ENCODE measurements at places on chromosomes 6 and 20.
A peak's percentile ranks its signal among the peaks of the same experiment; 100 is the strongest.

- H3K36me3 ChIP-seq: no peaks in the 10 kb centered on the region
- H3K4me1 ChIP-seq: no peaks in the 10 kb centered on the region
- H3K27me3 ChIP-seq: no peaks in the 10 kb centered on the region
- no peak for DNase-seq
- H3K4me3 ChIP-seq: no peak overlapping the region
- H3K27ac ChIP-seq: no peak overlapping the region
These were observed 53.2 kb downstream of the EIF2S2 start for GRCh38 chr20:34058831-34059230.

- no peaks in the 10 kb centered on the region for H3K4me1 ChIP-seq
- H3K4me3 ChIP-seq: no peak overlapping the region
- no peaks in the 10 kb centered on the region for H3K27me3 ChIP-seq
- H3K27ac ChIP-seq: no peak overlapping the region
These were observed 2.1 kb upstream of the LIME1 start for GRCh38 chr20:63734111-63734945.

- no peak overlapping the region for H3K4me3 ChIP-seq
- DNase-seq: no peak
- no peaks in the 10 kb centered on the region for H3K27me3 ChIP-seq
- no peaks in the 10 kb centered on the region for H3K36me3 ChIP-seq
These were observed 32.3 kb upstream of the LGSN start for GRCh38 chr6:63352069-63352543.

DNA sequence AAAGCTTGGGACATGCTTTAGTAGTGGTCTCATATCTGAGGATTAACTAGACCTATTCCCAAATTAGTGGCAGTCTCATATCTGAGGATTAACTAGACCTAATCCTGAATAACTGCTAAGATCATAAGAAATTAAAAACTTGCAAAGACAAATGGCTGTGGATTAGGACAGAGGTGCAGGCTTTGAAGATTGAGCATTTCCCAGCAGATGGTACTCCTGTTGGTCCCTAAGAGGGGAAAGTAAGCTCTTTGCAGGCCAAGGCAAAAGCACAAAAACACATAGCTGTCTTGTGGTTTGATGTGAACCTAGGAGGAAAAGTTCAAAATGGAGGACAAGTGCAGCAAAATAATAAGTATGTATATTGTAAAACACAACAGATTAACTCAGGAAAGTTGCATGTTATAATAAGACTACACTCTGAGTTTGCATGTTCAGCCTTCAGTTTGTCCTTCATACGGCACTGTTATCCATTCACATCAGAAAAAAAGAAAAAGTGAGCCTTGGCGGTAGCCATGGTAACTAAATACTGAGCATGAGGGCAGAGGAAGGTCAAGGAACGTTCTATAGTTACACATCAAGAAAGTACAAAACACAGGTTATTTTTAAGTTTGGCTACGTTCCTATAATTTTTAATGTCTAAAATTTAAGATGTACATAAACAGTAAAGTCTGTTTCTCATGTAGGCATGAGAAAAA lies 62.8 kb downstream of the FILIP1 start:
- no peaks in the 10 kb centered on the region for H3K36me3 ChIP-seq
- H3K27me3 ChIP-seq: no peaks in the 10 kb centered on the region
- no peak overlapping the region for H3K27ac ChIP-seq
- H3K4me1 ChIP-seq: no peaks in the 10 kb centered on the region
- no peak for DNase-seq
- H3K4me3 ChIP-seq: no peak overlapping the region

DNA sequence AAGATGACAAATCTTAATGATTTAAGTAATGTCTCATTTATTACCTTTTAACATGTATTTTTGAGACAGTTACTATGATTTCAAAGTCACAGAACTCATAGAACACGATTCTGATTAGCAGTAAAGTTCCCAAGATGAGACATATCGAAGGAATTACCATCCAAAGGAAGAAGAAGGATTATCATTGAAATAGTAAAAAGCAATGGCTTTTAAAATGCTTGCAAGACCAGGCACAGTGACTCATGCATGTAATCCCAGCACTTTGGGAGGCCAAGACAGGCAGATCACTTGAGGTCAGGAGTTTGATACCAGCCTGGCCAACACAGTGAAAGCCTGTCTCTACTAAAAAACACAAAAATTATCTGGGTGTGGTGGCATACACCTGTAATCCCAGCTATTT lies 219.2 kb downstream of the KHDC1L start:
- no peaks in the 10 kb centered on the region for H3K4me1 ChIP-seq
- no peak overlapping the region for H3K27ac ChIP-seq
- H3K27me3 ChIP-seq: no peaks in the 10 kb centered on the region
- H3K4me3 ChIP-seq: no peak overlapping the region

- H3K4me3 ChIP-seq: no peak overlapping the region
- H3K27ac ChIP-seq: no peak overlapping the region
- H3K4me1 ChIP-seq: no peaks in the 10 kb centered on the region
- no peak for DNase-seq
- no peaks in the 10 kb centered on the region for H3K27me3 ChIP-seq
These were observed 47.6 kb downstream of the EPHA7 start for GRCh38 chr6:93371756-93372155.

DNA sequence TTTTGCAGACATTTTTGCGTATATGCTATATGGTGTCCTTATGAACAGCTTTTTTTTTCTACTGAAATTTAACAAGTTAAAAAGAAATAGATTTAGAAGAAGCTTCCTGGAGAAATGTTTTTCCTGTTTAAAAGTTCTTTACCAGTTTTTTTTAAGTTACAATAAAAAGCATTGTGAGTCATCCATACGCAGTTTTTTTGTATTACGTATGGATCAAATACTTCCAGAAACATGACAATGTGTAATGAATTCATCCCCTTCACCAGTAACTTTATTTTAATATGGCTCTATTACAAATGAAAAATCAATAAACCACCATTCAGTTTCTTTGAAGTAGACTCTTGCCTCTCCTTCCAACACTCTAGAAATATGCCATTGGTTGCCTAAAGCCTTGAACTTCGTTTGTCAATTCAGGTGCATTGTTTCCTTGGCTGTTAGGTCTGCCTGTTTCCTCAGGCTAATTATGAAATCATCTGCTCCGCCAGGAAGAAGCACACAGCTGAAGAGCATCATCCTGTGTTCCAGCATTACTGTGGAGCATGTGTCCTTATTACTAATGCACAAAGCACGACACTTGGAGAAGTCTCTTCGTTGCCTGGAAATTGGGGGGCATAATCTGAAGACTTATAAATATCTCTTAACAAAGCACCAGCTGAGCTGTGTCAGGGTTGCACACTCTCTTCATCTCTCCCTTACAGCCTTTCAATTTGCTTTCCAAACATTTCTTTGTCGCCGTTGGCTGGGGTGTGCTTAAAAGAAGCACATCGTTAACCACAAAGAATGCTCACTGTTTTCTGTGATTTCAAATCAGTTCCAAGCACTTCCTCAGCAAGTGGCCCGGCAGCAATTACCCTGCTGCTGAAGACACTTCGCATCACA lies 9.6 kb downstream of the MOXD1 start:
- H3K27me3 ChIP-seq: no peaks in the 10 kb centered on the region
- no peaks in the 10 kb centered on the region for H3K4me1 ChIP-seq
- DNase-seq: no peak
- no peaks in the 10 kb centered on the region for H3K36me3 ChIP-seq
- no peak overlapping the region for H3K4me3 ChIP-seq

DNA sequence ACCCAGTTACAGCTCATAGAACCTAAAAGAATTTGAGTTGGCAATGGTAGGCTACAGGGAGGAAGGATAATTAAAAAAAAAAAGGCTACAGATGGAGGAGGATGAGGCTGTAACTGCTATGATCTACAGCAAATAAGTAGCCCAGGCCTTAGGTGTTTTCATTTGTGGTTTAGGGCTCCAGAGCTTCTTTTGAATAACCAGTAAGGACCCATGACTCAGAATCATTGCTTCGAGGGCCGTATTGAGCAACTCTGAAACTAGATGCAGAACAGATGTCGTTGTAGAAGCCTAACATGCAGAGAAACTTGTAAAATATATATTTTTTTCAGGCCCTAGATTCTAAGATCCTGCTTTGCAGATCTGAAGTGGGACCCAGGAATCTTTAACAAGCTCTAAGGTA lies 19.0 kb upstream of the ASIP start:
- H3K4me1 ChIP-seq: no peaks in the 10 kb centered on the region
- no peak for DNase-seq
- H3K4me3 ChIP-seq: no peak overlapping the region
- H3K27me3 ChIP-seq: no peaks in the 10 kb centered on the region
- no peaks in the 10 kb centered on the region for H3K36me3 ChIP-seq
- no peak overlapping the region for H3K27ac ChIP-seq

- no peaks in the 10 kb centered on the region for H3K4me1 ChIP-seq
- no peak overlapping the region for H3K27ac ChIP-seq
- H3K4me3 ChIP-seq: no peak overlapping the region
These were observed 464.7 kb upstream of the SLC35B3 start for GRCh38 chr6:8900056-8900455.

- H3K27me3 ChIP-seq: no peaks in the 10 kb centered on the region
- no peak overlapping the region for H3K27ac ChIP-seq
- no peak overlapping the region for H3K4me3 ChIP-seq
- no peak for DNase-seq
These were observed 316.1 kb upstream of the PRDM1 start for GRCh38 chr6:105769987-105770386.

DNA sequence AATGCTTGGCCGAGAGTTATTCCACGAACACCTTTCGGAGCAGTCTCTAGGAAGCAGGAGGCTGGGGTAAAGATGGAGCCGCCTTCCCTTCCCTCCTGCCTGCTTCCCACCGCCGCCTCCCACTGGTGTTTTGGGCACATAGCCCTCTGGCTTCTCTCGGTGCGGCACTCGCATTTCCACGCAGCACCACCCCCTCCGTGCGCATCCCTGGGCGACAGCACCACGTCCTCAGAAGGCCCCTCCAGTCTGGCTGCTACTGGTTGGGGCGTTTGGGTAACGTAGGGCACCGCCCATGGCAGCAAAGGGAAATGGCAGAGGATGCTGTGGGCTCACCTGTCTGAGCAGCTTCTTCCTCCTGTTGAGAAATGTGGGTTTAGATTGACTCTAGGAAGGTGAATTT lies 2.4 kb downstream of the COL20A1 start:
- peaks cover 4% of the 10 kb centered on the region for H3K27me3 ChIP-seq
- no peak overlapping the region for H3K4me3 ChIP-seq
- DNase-seq: no peak
- no peak overlapping the region for H3K27ac ChIP-seq

- no peaks in the 10 kb centered on the region for H3K27me3 ChIP-seq
- H3K4me1 ChIP-seq: no peaks in the 10 kb centered on the region
- no peak overlapping the region for H3K4me3 ChIP-seq
- no peak overlapping the region for H3K27ac ChIP-seq
- no peak for DNase-seq
These were observed 19.5 kb upstream of the RALGAPA2 start for GRCh38 chr20:20731945-20732296.

DNA sequence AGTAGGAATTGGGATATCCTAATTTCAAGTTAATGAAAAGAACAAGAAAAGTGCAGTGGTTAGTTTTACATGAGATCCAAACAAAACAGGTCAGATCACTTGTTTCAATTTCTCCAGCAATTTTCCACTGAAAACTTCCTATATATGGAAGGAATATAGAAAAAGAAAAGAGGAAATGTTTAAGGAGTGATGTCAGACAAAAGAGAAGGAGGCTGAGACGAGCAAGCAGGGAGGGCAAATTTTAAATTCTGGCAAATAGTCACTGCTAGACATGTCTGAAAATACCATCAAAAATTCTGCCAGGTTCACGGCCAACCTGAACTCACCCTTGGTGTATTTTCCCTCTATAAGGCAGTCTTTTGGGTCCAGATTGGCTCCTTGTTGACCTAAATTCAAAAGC lies 9.5 kb upstream of the NUP153 start:
- no peak overlapping the region for H3K4me3 ChIP-seq
- H3K27ac ChIP-seq: no peak overlapping the region
- no peaks in the 10 kb centered on the region for H3K36me3 ChIP-seq
- no peaks in the 10 kb centered on the region for H3K27me3 ChIP-seq
- H3K4me1 ChIP-seq: no peaks in the 10 kb centered on the region
- no peak for DNase-seq

GRCh38 chr6:43172104-43173007 lies 1.3 kb downstream of the SRF start:
- H3K4me3 ChIP-seq: peak overlapping the region; percentile 98
- no peaks in the 10 kb centered on the region for H3K36me3 ChIP-seq
- H3K27ac ChIP-seq: peak overlapping the region; percentile 99

DNA sequence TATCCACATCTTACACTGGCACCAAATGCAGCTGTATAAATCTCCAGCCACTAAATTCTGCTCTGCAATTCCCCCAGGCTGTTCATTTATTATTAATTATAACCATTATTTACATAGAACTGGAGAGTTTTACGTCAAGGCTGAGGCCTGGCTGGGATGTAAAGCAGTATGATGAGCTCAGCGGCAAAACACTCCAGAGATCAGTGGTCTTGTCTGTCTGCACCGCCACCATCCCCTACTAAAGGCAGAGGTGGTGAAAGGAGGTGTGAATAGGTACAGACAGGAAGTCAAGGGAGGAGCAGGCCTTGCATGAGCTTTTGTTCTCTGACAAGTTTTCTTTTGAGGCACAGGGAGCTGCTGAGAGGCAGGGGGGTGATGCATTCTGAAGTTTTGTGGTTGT lies 159.9 kb upstream of the PCSK2 start:
- no peak overlapping the region for H3K27ac ChIP-seq
- H3K4me3 ChIP-seq: no peak overlapping the region
- H3K36me3 ChIP-seq: no peaks in the 10 kb centered on the region

DNA sequence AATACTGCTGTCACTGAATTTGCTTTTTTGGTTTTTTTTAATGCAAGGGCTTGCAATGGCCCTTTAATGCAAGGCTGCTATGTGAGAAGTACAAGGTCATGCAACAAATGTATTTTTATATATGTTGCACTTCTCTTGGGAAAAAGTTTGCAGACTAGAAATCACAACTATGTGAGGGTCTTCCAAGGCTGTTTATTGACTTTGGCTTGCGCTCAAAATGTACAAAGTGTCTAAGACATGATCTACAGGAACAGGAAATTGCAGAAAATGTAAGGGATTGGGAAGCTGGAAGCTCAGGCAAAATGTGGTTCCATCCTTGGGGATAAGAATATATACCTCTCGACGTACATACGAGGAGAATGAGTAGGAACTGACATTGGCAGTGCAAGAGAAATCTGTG lies 92.2 kb upstream of the F13A1 start:
- H3K27ac ChIP-seq: no peak overlapping the region
- H3K4me3 ChIP-seq: no peak overlapping the region
- H3K36me3 ChIP-seq: no peaks in the 10 kb centered on the region
- DNase-seq: no peak
- H3K4me1 ChIP-seq: no peaks in the 10 kb centered on the region

DNA sequence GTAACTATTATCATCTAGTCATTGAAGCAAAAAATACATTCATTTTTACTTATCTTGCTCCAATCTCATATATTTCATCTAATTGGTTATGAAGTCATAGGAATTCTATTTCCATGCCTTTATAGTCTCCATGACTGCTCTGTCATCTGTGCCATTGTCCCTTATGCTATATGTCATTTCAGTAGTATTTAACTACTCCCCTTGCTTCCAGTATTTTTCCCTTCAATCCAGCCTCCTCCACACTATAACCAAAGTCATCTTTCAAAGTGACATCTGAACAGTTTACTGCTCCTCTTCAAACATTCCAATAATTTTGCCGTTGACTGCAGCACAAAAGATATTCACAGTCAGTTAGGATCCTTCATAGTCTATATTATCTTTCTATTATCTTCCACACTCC lies 216.6 kb upstream of the HS3ST5 start:
- no peaks in the 10 kb centered on the region for H3K4me1 ChIP-seq
- no peak overlapping the region for H3K27ac ChIP-seq
- DNase-seq: no peak
- no peaks in the 10 kb centered on the region for H3K36me3 ChIP-seq
